ENCODE measurements at places on chromosomes 11 and 22. TPM values are rescaled to one million over a fixed set of nuclear protein-coding genes. Genes with fewer than 3 reads are reported as not detected.
A peak's percentile ranks its signal among the peaks of the same experiment; 100 is the strongest.

DNA sequence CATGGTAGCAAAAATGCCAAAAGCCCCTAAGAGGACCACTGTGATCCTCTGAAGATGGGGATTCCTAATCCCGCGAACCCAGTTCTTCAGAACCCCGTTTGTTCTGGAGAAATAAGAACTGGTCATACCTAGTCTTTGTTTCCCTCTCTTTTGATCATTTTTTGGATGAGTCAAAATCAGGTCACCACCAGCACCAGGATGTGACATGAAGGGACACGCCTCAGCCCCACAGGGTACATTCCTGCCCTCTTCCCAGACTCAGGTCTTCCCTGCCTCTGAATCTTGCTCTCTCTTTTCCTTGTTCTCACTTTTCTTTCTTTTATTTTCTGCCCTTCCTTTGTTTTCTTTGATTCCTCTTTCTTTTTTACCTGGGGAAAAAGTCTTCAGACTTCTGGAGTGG, 14.6 kb upstream of the ANO1 start:
- no peak for DNase-seq
- H3K4me3 ChIP-seq: no peak overlapping the region
- peaks cover 7% of the 10 kb centered on the region for H3K27me3 ChIP-seq
- H3K36me3 ChIP-seq: no peaks in the 10 kb centered on the region
- no peak overlapping the region for H3K27ac ChIP-seq
- no peaks in the 10 kb centered on the region for H3K4me1 ChIP-seq

DNA sequence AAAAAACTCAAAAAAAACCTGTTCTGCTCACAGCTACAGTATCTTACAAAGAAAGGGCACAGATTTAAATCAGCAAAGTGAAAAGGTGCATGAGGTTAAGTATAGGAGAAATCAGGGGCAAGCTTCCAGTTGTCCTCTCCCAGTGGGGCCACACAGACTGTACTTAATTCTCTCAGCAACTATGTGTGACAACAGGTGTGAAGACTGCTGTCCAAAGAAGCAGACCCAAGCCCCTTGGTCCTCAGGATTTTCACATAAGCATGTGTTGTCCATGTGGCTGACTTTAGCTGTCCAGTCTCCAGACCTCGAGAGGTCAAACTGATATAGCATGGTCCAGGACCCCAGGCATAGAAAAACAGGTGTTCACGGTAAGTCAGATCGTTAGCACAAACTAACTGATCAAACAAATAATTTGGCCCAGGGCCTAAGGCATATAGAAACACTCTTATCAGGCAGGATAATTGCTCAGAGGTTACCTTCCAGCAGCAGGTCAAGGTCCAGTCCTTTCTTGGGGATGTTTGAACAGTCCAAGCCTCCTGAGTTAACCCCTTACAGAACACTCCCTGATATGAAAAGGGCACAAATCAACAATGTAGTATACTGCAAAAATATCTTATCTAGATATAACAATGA, 21.1 kb upstream of the CSTF3 start:
- peaks cover 2% of the 10 kb centered on the region for H3K36me3 ChIP-seq
- DNase-seq: no peak
- H3K4me3 ChIP-seq: no peak overlapping the region
- H3K27ac ChIP-seq: no peak overlapping the region

GRCh38 chr11:131889146-131889577, 518.7 kb downstream of the NTM start:
- no peaks in the 10 kb centered on the region for H3K36me3 ChIP-seq
- DNase-seq: no peak
- H3K27ac ChIP-seq: no peak overlapping the region
- H3K4me3 ChIP-seq: no peak overlapping the region
- no peaks in the 10 kb centered on the region for H3K4me1 ChIP-seq
- H3K27me3 ChIP-seq: no peaks in the 10 kb centered on the region

DNA sequence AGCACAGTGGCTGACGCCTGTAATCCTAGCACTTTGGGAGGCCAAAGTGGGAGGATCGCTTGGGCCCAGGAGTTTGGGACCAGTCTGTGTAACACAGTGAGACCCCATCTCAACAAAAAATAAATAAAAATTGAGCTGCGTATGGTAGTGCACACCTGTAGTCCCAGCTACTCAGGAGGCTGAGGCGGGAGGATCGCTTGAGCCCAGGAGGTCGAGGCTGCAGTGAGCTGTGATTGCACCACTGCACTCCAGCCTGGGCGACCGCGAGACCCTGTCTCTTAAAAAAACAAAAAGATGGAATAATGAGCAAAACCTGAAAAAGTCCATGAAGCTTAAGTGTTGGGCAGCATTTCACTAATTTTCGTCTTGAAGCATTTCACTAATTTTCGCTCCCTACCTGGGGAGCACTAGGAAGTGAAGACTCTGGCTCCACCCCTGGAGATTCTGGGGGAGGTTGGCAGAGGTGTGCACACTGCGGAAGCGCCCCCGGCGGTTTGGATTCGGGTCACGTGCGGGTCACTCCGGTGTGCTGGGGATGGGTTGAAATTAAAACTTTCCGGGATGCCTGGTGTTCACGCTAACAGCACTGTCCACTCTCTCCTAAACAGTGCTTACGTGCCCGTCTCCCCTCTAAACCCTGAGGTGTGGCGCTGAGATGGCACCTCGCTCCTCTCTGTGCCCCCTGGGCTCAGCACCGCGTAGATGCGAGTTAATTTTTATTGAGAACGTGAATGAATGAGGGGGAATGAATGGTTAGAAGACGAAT, 906 bp upstream of the NAA40 start:
- no peak for DNase-seq
- H3K36me3 ChIP-seq: peaks cover 5% of the 10 kb centered on the region
- H3K27me3 ChIP-seq: no peaks in the 10 kb centered on the region
- peak overlapping the region; percentile 59 for H3K27ac ChIP-seq
- H3K4me3 ChIP-seq: peak overlapping the region; percentile 91

- peaks cover 3% of the 10 kb centered on the region for H3K27me3 ChIP-seq
- peak; percentile 60 for DNase-seq
- no peak overlapping the region for H3K4me3 ChIP-seq
- H3K27ac ChIP-seq: no peak overlapping the region
Observed at GRCh38 chr11:64152841-64153691, 12.8 kb downstream of the MACROD1 start.

GRCh38 chr11:4610258-4610935, 2.4 kb upstream of the TRIM68 start:
- H3K36me3 ChIP-seq: no peaks in the 10 kb centered on the region
- peaks cover 34% of the 10 kb centered on the region for H3K4me1 ChIP-seq
- DNase-seq: no peak
- peak overlapping the region; percentile 10 for H3K4me3 ChIP-seq
- H3K27me3 ChIP-seq: peaks cover 9% of the 10 kb centered on the region

DNA sequence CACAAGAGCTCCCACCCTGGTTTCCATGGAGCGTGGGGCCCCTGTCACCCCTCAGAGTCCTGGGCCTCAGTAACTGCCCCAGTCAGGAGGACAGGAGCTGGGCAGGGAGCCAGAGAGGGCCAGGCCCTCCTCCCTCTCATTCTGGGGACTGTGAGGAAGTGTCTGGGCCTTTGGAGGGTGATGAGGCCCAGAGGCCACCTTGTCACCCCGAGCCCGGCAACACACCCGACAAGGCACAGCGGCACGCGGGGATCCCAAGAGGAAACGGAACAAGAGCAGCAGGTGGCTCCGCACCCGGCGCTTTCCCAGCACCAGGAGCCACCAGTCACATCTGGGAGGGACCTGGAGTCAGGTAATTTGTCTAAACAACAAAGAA, 72.1 kb downstream of the CELSR1 start:
- no peak overlapping the region for H3K4me3 ChIP-seq
- no peaks in the 10 kb centered on the region for H3K4me1 ChIP-seq
- H3K27ac ChIP-seq: no peak overlapping the region
- DNase-seq: no peak
- no peaks in the 10 kb centered on the region for H3K27me3 ChIP-seq

GRCh38 chr22:19152942-19153883, 3.1 kb upstream of the GSC2 start:
- peaks cover 32% of the 10 kb centered on the region for H3K27me3 ChIP-seq
- H3K36me3 ChIP-seq: peaks cover 3% of the 10 kb centered on the region
- no peak for DNase-seq
- peaks cover 3% of the 10 kb centered on the region for H3K4me1 ChIP-seq

GRCh38 chr11:42025121-42025803, 565.8 kb upstream of the LRRC4C start:
- H3K4me3 ChIP-seq: no peak overlapping the region
- H3K36me3 ChIP-seq: no peaks in the 10 kb centered on the region
- no peaks in the 10 kb centered on the region for H3K27me3 ChIP-seq
- DNase-seq: no peak
- no peak overlapping the region for H3K27ac ChIP-seq

DNA sequence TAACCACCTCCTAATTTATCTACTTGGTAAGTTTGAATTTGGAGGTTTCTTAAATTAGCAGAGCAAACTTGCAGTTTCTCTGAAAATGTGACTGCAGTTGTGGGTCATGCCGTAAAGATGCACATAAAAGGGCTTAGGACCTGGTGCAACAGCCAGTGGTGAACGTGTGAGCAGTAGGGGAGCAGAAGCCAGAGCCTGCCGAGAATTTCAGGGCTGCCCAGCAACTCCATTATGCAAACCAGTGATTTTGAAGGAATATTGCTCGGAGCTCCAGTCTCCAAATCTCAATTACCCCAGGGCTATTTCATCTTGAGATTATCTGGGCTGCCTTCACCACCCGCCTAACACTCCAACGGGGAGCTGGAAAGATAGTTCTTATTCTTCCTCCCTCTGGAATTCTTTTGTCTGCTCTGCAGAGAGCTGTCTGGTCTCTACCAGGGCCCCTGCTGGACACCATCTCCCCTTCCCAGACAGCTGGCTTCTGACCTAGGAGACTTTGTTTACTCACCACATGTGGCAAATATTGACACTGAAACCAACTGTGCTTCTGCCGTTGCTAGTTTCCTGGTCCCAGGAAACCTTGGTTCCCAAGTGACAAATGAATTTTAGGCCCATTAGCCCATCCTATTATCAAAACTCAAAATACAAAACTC, 93.9 kb downstream of the DSCAML1 start:
- no peak for DNase-seq
- H3K27ac ChIP-seq: no peak overlapping the region
- H3K36me3 ChIP-seq: no peaks in the 10 kb centered on the region

Gene SCGB2A2
- not detected for total RNA-seq

Gene LSP1
- 449 TPM for total RNA-seq

Gene NELL1
- total RNA-seq: not detected

Gene GGT5
- total RNA-seq: not detected

Gene SLC5A4
- not detected for total RNA-seq

Gene DEPDC7
- total RNA-seq: 0.82 TPM

Gene HBG2
- total RNA-seq: not detected

Gene ELF5
- not detected for total RNA-seq
